ENCODE measurements at places on chromosomes 7 and 10.

DNA sequence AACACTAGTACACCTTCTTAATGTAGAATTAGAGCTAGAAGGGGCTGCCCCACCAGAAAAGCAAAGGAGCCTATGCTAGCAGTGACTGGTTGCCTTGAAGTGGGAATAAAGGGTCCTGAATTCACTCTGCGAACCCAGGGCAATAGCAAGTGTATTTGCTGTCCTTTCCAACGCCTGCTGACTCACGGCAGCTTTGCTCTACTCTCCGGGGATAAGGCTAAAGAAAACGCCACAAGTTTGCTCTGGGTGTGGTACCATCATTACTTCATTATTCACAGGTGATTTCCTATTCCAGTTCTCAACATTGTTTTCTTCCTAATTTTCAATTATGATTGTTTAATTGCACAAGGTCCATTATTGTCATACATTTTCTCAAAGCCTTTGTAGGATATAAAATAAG lies 220.5 kb upstream of the AOAH start:
- no peak for DNase-seq

GRCh38 chr7:127940381-127941160 lies 90.7 kb downstream of the LRRC4 start:
- DNase-seq, result no peak

- DNase-seq, result no peak
Observed at GRCh38 chr10:132001238-132001972, 19.7 kb upstream of the BNIP3 start.

GRCh38 chr7:27763983-27764508 lies 24.1 kb downstream of the TAX1BP1 start:
- no peak for DNase-seq

DNA sequence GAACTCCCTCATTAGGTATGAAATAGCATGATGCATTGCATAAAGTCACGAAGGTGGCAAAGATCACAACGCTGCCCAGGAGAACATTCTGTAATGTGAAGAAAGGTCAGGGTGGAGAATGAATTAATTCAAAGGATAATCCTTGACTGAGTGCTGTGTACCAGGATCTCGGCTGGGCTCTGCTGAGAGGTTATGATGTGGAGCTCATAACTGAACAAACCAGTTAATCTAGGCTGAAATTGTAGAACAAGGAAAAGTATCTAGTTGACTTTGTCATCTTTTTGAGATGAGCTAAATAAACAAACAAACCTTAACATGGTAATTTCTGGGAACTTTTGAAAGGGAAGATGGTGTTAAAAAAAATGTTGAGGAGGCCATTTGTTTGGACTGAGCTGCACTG lies 6.1 kb downstream of the MSMB start:
- no peak for DNase-seq

GRCh38 chr10:103850572-103850895 lies 4.8 kb downstream of the SH3PXD2A start:
- no peak for DNase-seq

DNA sequence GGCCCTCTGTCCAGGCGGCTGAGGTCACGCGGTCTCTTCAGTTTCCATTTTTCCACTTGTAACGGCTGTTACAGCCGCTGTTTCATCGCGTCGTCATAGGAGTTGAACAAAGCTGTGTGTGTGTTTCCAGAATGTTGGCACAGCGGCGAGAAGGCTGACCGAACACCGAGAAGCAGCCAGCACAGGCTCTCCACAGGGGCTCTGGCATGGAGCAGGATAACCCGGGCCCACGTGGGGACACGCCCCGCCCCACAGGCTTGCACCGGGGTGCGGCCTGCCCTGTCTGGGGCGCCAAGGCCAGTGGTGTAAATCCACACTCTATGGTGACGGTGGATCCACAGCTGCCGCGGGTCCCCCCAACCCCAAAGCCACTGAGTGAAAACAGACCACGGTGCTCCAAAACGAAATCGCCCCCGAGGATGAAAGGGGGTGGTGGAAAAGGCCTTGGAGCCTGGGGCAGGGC lies 448.2 kb downstream of the DNAJB6 start:
- DNase-seq, result no peak

GRCh38 chr7:20661884-20662283 lies 46.4 kb downstream of the ABCB5 start:
- DNase-seq, result no peak

DNA sequence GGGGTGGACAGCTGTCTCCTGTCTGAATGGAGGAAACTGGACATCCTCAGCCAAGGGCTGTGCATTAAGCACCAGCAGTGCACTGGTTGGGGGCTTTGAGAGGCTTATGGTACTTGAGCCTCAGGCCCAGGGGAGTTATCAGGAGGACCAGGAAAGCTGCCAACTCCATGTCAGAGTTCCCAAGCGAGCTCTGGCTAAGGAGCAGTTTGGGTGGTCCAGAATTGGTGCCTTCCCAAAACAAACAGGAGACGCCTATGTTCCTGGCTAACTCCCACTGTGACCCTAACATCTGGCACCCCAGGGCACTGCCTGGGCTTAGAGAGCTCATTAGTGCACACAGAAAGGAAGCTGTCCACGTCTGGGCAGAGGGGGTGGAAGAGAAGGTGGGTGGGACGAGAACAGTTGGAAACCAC lies 408.6 kb upstream of the NPVF start:
- peak; percentile 45 for DNase-seq

DNA sequence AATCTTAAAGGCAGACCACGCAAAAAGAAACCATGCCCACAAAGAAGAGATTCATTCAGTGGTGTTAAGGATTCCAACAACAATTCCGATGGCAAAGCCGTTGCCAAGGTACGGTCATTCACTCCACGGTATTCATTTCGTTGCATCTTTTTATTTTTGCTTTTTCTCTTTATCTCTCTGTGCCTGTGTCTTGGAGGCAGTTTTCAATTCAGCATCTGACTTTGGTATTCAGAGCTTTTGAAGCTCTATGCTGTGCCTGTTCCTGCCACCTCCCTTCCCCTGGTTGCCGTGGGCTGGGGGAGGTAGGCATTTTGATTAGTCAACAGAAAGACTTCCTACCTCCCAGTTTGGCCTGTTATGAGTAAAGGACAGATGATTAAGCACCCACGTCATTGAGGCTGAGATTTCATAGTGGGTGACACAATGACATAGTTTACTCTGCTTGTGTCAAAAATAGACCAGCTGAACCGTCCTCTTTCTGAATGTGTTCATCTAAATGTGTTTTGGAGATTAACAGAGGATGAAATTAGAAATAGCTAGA lies 149.5 kb downstream of the ARID5B start:
- DNase-seq, result no peak

DNA sequence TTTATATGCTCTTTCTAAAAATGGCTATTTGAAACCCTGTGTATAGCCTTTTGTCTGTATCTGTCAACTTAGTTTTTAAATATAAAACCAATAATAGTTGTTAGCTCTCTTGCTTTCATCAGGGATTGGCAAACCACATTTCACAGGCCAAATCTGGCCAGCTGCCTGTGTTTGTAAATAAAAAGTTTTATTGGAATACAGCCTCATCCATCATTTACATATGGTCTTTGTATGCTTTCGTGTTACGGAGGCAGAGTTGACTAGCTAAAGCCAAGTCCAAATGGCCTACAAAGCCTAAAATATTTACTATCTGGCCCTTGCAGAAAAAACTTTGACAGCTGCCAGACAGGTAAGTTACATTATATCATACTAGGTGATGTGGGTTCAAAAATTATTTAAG lies 235.0 kb downstream of the BICC1 start:
- no peak for DNase-seq

- no peak for DNase-seq
Observed at GRCh38 chr10:16458166-16458955, 21.6 kb downstream of the PTER start.

GRCh38 chr7:4797858-4798705 lies 22.7 kb downstream of the AP5Z1 start:
- no peak for DNase-seq

- DNase-seq, result no peak
Observed at GRCh38 chr10:127872871-127873600, 19.7 kb downstream of the CLRN3 start.

GRCh38 chr7:95590387-95591248 lies 5.7 kb downstream of the PDK4 start:
- no peak for DNase-seq

DNA sequence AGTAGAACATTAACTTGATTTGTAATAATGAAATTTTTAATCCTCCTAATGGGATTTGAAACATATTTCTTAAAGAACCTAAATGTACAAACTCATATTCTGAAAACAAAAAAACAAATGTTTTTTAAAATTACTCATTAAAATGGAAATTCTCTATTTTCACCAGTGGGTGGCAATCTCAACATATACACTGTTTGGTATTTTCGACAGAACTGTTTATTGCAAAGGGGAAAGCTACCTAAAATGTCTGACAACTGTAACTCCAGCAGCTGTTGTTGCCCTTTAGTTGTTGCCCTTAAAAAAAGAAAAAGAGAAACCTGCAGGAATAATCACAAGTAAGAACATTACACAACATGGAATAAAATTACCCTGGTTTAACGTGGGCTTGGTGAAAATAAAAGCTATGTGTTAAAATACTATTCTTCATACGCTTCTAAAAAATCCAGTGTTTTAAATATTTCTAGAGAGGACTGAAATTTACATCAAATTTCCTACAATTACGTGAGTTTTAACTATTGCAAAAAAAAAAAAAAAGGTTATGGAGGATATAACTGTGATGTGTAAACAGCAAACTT lies 54.5 kb downstream of the COL1A2 start:
- DNase-seq, result peak; percentile 33

GRCh38 chr7:80591654-80592053 lies 46.8 kb upstream of the CD36 start:
- DNase-seq, result no peak

GRCh38 chr7:148982654-148983199 lies 45.6 kb downstream of the PDIA4 start:
- no peak for DNase-seq

GRCh38 chr7:47451851-47452205 lies 130.1 kb downstream of the TNS3 start:
- no peak for DNase-seq

DNA sequence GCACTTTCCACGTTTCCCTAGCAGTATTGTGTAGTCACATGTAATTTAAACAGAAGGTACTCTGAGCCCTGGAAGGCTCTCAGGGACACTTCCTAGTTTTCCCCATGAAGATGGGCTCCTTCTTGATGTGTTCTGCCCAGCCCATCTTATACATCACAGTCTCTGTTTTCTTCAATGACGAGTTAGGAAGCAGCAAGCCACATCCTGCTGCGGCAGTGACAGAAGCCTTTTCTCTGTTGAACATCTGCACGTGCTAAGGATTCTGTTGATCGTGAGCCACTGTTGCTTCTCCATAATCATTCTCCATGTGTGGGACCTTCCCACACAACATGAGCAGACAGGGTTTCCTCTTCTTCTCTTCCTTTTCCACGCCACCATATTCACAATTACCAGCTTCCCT lies 298.0 kb upstream of the IMMP2L start:
- DNase-seq, result no peak

- no peak for DNase-seq
Observed at GRCh38 chr10:112915590-112916572, 34.2 kb upstream of the TCF7L2 start.

DNA sequence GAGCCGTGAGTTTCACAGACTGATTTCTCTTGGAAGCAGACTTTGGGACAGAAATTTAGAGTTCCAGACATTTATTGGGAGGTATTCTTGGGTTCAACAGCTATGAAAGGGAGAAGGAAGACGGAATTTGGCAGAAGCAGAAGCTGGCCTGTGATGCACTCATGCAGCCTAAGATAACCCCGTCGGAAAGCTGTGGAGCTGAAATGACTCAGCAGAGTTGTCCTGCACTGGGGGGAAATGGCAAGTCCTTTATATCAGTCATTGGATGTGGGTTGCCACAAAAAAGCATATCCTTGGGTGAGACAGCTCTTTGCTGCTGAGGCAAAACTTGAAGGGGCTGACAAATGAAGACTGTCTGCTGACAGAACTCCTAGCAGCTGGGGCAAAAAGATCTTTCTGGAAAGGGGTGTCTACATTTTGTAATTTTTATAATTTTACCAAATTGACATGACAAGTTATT lies 11.5 kb upstream of the MICU1 start:
- no peak for DNase-seq

- no peak for DNase-seq
Observed at GRCh38 chr10:12823328-12823727, 178.2 kb downstream of the CCDC3 start.

- no peak for DNase-seq
Observed at GRCh38 chr7:17651863-17652385, 288.4 kb downstream of the SNX13 start.

DNA sequence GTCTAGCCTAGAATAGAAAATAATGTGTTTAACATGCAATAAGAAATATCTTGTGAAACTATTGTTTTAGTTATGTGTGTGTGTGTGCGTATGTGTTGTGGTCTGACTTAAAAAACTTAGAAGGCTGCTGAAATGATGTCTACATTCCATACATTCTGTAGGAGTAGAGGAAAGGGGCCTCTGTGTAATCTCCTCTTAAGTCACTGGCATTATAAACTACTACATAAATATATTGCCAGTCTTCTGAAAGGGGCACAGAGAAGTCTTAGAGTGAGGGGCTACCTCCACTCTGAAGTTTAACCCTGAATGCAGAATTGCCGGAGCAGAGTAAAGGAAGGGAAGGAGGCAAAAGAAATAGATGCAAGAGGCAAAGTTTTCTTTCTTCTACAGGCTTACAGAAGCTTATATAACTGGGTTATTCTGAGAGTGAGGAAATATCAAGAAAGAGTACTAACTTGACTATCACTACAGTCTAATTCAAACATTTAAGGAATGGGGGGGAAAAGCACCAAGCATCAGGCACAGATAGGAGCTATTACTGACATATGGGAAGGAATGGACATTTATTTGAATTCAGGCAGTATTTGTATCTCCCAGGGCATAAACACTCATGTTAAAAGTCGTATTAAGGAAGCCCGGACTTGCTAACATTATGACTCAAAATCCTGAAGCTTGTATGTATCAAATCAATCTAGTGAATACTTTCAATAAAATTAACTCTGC lies 75.7 kb downstream of the DNAJC1 start:
- no peak for DNase-seq

DNA sequence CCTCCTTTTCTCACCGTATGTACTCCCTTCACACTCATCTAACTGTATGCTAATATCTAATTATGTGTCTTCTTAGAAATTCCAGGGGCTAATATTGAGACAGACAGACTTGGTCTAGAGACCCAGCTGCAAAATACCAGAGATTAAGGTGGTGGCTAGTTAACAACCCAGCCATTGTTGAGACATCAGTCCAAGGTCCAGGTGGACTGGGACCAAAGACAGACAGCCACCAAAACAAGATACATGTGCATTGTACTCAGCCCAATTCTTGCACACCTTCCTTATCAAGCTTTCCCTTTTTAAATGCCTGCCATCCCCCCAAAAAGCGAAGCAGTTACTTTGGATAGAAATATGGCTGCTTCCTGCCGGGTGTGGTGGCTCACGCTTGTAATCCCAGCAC lies 43.3 kb upstream of the LRRN3 start:
- no peak for DNase-seq

GRCh38 chr7:35526645-35527044 lies 168.3 kb downstream of the HERPUD2 start:
- no peak for DNase-seq
